Endothelial cell (in vitro differentiated cells): ENCODE measurements at places on chromosomes 5 and 9.

DNA sequence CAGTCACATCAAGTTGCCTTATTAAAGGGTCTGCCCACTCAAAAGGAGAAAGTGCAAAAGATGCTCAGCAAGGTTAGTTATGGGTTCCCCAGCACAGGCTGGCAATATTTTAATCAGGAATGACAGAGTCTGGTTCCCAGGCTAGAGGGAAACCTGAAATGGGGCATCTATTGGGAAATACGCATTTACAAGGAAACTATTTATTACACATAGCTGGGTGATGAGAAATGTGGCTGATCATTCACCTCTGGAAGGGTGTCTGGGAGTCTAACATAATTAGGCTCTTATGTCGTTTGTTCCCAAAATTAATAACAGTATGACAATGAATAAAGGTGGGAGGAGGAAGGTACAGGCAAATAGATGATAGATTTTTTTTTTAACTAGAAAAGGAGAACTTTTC, 314.7 kb downstream of the ENC1 start:
- no peak overlapping the region for H3K4me3 ChIP-seq
- H3K27ac ChIP-seq: no peak overlapping the region
- H3K36me3 ChIP-seq: no peaks in the 10 kb centered on the region
- peaks cover 2% of the 10 kb centered on the region for H3K27me3 ChIP-seq
- H3K4me1 ChIP-seq: peaks cover 7% of the 10 kb centered on the region

- no peaks in the 10 kb centered on the region for H3K36me3 ChIP-seq
- H3K27ac ChIP-seq: no peak overlapping the region
- H3K27me3 ChIP-seq: peaks cover 3% of the 10 kb centered on the region
- H3K4me3 ChIP-seq: no peak overlapping the region
- no peak for DNase-seq
Measured at GRCh38 chr5:5739490-5739945, 317.0 kb downstream of the ICE1 start.

GRCh38 chr5:29697278-29697677, 1496.2 kb upstream of the CDH6 start:
- H3K27me3 ChIP-seq: no peaks in the 10 kb centered on the region
- H3K27ac ChIP-seq: no peak overlapping the region
- H3K36me3 ChIP-seq: no peaks in the 10 kb centered on the region
- H3K4me1 ChIP-seq: no peaks in the 10 kb centered on the region
- no peak for DNase-seq
- no peak overlapping the region for H3K4me3 ChIP-seq

GRCh38 chr9:124688238-124688904, 82.7 kb downstream of the NR6A1 start:
- no peak overlapping the region for H3K4me3 ChIP-seq
- peaks cover 4% of the 10 kb centered on the region for H3K36me3 ChIP-seq
- H3K27me3 ChIP-seq: no peaks in the 10 kb centered on the region
- H3K27ac ChIP-seq: no peak overlapping the region
- no peak for DNase-seq

- no peak overlapping the region for H3K27ac ChIP-seq
- no peak overlapping the region for H3K4me3 ChIP-seq
- no peak for DNase-seq
- no peaks in the 10 kb centered on the region for H3K4me1 ChIP-seq
Measured at GRCh38 chr5:97726106-97726505, 543.1 kb upstream of the RIOK2 start.

- H3K36me3 ChIP-seq: no peaks in the 10 kb centered on the region
- H3K27ac ChIP-seq: no peak overlapping the region
Measured at GRCh38 chr5:56443826-56444225, 210.7 kb upstream of the ANKRD55 start.

DNA sequence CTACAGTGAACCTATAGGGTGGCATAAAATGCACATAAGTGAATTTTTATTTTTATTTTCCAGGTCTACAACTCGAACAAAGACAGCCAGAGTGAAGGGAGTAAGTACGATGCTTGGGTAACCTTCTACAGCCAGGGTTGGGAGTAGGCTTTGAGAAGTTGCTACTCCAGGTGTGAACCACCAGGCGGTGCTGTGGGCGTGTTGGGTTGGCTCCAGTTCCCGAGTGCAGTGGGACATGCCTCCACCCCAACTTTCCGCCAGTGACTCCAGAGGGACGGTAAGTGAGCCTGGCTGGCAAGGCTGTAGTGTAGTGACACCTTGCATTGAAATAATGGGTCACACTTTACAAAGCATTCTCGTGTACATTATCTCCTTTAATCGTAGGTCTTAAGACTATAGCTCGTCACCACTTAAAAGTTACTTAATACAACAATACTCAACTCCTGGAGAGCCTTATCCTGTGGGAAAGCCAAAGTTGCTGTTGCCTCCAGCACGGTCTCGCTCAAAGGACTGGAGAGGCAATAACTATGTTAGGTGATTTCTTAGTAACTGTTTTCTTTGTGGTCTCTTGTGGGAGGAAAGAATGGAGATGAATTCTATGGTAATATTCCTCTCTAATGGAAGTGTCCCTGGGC, 244.0 kb downstream of the ARHGAP26 start:
- DNase-seq: peak; percentile 61
- no peak overlapping the region for H3K4me3 ChIP-seq
- H3K27ac ChIP-seq: no peak overlapping the region
- peaks cover 9% of the 10 kb centered on the region for H3K36me3 ChIP-seq

DNA sequence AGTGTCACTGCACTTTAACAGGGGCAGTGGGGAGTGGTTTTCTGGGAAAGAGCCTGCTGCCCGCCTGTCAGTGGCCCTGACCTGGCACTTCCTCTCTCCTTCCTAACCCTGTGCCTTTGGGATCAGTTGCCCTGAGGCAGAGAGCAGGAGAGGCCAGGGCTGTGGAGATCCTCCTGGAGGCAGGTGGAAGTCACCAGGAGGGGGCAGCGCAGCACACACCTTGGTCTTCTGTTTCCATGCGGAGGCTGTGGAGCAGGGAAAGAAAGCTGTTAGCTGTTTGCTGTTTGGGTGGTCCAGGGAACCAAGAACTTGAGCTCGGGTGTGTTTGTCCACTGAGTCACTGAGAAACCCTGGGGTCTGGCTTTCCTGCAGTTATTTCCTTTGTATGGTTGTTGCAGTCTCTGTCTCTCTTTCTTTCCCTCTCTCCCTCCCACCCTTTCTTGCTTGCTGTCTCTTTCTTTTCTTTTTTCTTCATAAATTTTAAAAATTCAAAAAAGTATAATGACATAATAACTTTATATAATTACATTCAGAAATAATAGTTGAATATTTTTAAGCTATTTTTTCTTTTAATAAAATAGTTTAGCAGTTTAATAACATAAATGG, 28.1 kb downstream of the NTRK2 start:
- H3K4me3 ChIP-seq: no peak overlapping the region
- DNase-seq: peak; percentile 79
- peaks cover 5% of the 10 kb centered on the region for H3K4me1 ChIP-seq
- H3K27me3 ChIP-seq: no peaks in the 10 kb centered on the region
- no peak overlapping the region for H3K27ac ChIP-seq

DNA sequence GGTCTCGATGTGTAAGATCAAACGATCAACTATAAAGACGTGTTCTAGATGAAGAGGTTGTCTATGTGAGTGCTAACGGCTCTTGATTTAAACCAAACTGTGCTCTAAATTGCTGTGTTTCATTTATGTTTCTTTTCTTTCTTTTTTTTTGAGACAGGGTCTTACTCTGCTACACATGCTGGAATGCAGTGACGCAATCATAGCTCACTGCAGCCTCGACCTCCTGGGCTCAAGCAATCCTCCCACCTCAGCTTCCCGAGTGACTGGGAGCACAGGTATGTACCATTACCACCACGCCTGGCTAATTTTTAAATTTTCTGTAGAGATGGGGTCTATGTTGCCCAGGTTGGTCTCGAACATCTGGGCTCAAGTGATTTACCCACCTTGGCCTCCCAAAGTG, 24.0 kb upstream of the RNF130 start:
- H3K27ac ChIP-seq: no peak overlapping the region
- DNase-seq: no peak
- no peaks in the 10 kb centered on the region for H3K36me3 ChIP-seq
- H3K4me1 ChIP-seq: peaks cover 8% of the 10 kb centered on the region
- no peak overlapping the region for H3K4me3 ChIP-seq

DNA sequence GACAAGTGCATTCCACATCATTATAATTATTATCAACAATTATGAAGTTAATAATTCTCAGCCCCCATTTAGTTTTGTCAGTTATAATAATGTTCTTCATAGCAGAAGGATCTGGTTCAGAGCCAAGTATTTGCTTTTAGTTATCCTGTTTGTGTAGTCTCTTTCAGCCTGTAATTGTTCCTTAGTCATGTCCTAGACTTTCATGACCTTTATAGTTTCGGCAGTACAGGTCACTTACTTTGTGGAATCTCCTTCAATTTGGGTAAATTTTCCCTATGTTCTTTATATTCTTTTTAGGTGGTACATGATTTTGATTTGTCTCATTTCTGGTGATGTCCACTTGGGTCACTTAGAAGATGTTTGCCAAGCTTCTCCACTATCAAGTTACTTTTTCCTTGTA, 34.3 kb downstream of the UBE2R2 start:
- no peak overlapping the region for H3K27ac ChIP-seq
- H3K4me3 ChIP-seq: no peak overlapping the region
- peaks cover 3% of the 10 kb centered on the region for H3K4me1 ChIP-seq

DNA sequence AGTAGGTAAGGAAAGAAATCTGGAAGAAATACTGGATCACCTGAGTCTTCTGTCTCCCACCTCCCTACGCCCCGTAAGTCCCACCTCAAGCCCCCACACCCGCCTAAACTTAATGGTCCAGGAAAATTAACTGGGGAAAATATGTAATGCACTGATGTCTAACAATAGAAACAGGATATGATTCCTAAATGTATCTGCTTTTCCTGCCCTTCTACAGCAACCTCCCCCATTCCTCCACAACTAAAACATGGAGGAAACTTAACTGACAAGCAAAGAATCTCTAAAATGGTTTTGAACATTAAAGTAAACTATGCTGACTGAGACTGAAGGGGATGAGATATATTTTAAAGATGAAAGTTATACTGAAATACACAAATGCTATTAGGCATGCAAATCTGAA, 10.4 kb downstream of the RFX3 start:
- H3K36me3 ChIP-seq: peaks cover 4% of the 10 kb centered on the region
- H3K27me3 ChIP-seq: no peaks in the 10 kb centered on the region
- H3K4me1 ChIP-seq: peaks cover 25% of the 10 kb centered on the region
- H3K4me3 ChIP-seq: no peak overlapping the region

GRCh38 chr5:74239261-74239660, 401.3 kb downstream of the ENC1 start:
- peaks cover 2% of the 10 kb centered on the region for H3K4me1 ChIP-seq
- no peak for DNase-seq
- H3K27me3 ChIP-seq: peaks cover 1% of the 10 kb centered on the region
- no peak overlapping the region for H3K27ac ChIP-seq
- H3K4me3 ChIP-seq: no peak overlapping the region

DNA sequence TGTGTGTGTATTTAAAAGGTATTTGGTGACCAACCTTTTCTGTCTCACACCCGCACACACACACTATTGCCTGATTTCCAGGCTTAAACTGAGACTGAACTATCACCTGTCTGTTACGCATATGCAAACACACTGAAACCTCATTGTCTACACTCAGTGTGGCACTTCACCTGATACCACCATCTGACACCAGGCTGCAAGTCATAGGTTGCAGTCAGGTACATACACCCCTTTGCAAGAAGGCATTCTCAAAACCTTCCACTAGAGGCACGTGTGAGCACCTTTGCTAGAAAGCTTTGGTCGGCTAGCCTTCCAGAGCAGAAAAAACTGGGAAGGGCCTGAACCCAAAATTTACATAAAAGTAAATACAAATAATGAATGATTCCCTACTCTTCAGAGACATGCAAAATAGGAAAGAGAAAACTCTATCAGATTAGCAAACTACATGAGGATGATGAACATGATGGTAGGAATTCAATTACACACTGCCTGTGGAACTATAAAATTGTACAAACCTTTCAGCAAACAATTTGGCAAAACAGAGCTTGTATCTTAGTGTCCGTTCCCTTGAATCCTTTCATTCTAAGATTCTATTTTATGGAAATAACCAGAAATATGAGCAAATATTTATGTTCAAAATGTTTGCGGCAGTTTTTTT, 5.9 kb upstream of the FOXD1 start:
- no peak overlapping the region for H3K4me3 ChIP-seq
- peaks cover 6% of the 10 kb centered on the region for H3K4me1 ChIP-seq
- H3K27ac ChIP-seq: no peak overlapping the region
- peaks cover 17% of the 10 kb centered on the region for H3K27me3 ChIP-seq
- no peaks in the 10 kb centered on the region for H3K36me3 ChIP-seq

GRCh38 chr9:93599571-93600403, 23.4 kb downstream of the PHF2 start:
- peaks cover 12% of the 10 kb centered on the region for H3K4me1 ChIP-seq
- DNase-seq: no peak
- no peak overlapping the region for H3K4me3 ChIP-seq
- H3K36me3 ChIP-seq: peaks cover 7% of the 10 kb centered on the region

DNA sequence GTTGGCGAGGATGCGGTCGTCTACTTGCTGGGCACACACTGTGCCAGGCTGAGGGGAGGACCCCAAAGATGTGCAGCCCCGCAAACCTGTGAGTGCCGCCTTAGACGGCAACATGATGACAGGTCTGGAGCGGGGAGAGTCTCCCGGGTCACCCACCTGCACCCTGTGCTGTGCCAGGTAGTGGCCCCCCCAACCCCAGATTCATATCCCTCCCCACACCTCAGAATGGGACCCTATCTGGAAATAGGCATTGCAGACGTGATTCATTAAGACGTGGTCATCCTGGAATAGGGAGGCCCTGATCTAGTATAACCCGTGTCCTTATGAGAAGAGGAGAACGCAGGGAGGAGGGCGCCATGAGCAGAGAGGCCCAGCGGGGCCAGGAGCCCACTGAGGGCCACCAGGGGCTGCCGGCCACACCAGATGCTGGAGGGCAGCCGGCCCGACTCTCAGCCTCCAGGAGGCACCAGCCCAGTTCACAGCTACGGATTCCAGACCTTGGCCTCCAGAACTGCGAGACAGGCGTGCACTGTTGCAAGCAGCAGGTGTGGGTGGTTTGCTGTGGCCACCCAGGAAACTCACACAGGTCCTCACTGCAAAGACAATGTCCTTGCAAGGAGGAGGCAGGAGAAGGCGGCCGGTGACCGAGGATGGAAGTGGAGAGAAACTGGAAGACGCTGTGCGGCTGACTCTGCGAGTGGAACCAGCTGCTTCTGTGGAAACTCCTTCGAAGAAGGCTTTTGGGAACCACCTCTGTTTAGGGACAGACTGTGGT, 131.9 kb upstream of the LPCAT1 start:
- H3K27me3 ChIP-seq: peaks cover 3% of the 10 kb centered on the region
- H3K27ac ChIP-seq: no peak overlapping the region
- H3K4me3 ChIP-seq: no peak overlapping the region
- H3K36me3 ChIP-seq: no peaks in the 10 kb centered on the region

GRCh38 chr5:113808956-113809355, 295.5 kb downstream of the YTHDC2 start:
- no peaks in the 10 kb centered on the region for H3K27me3 ChIP-seq
- H3K27ac ChIP-seq: no peak overlapping the region
- no peaks in the 10 kb centered on the region for H3K36me3 ChIP-seq
